COR-L47 (cell line): ENCODE measurements at places on chromosomes 13 and 19.

DNA sequence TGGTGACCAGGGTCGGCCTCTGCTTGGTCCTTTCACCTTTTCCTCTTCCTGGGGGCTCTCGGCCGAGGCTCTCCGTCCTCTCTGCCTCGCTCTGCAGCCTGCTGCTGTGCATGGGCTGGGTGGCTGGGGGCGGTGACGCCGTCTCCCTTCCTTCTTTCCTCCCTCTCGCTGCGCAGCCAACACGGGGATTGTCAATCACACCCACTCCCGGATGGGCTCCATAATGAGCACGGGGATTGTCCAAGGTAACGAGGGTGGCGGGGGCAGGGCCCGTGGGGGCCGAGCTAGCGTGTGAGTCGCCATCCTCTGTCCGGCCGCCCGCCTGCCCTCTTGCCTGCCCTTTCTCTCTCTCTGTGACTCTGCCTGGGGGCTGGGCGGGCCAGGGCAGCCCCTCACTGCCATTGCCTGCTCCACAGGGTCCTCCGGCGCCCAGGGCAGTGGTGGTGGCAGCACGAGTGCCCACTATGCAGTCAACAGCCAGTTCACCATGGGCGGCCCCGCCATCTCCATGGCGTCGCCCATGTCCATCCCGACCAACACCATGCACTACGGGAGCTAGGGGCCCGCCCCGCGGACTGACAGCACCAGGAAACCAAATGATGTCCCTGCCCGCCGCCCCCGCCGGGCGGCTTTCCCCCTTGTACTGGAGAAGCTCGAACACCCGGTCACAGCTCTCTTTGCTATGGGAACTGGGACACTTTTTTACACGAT lies 7.1 kb downstream of the YIPF2 start:
- no peak for DNase-seq

DNA sequence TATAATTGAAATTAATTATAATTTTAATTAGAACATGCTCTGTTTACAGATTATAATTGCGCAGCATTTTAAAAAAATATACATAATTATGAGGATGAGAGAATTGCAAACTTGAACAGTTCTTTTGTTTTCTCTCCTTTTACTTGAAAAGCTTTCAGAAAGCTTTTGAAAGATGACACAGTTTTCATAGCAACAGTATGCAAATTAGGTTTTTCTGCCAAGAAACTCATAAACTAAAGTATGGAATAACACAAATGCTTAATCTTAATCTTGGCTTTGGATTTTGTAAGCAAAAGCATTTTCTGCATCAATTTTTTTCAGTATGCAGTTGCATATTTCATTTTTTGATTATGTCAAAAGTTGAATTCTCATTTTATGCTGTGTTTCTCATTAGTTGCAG lies 32.8 kb upstream of the AKAP11 start:
- no peak for DNase-seq

- DNase-seq, result no peak
These were observed 183.3 kb downstream of the HS6ST3 start for GRCh38 chr13:96273196-96273595.

- peak; percentile 54 for DNase-seq
These were observed at the start of gene TMEM145 for GRCh38 chr19:42313096-42313839. Gene TMEM145 (plus strand): TSS chr19:42313309. CDS start chr19:42313377, 68 bp downstream.

DNA sequence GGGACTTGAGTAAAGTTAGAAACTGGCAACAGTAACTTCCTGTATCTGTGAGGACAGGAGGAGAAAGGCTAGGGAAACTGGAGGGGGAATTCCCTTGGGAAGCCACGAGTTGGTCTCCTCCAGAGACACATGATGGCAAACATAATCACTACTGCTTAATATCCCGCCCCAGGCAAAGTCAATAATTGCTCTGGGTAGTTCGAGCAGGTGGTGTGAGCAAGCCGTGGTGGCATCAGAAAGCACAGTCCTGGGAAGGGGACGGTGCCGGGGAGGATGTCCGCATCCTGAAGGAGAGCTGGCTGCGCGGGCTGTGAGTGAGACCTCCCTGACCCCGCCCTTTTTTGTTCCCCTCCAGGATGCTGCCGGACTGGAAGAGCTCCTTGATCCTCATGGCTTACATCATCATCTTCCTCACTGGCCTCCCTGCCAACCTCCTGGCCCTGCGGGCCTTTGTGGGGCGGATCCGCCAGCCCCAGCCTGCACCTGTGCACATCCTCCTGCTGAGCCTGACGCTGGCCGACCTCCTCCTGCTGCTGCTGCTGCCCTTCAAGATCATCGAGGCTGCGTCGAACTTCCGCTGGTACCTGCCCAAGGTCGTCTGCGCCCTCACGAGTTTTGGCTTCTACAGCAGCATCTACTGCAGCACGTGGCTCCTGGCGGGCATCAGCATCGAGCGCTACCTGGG lies 1.4 kb downstream of the FFAR2 start:
- DNase-seq, result peak; percentile 48

DNA sequence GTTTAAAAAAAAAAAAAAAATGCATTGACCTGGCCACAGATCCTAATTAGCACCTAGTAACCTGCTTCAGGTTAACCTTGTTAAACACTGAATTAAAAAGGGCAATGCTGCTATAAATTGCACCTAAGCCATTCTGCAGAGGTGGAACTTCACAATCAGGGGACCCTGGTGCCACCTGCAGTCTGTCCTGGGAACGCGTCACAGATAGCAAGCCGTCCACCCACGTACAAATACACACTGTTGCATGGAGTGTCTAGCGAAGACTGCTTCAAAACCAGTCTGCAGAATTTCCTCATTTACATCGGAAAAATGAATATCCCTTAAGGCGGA lies 169.3 kb downstream of the COL4A1 start:
- DNase-seq, result peak; percentile 93

GRCh38 chr13:20132052-20132634 lies 28.7 kb downstream of the GJA3 start:
- no peak for DNase-seq

- DNase-seq, result no peak
These were observed 1091.2 kb downstream of the SLITRK1 start for GRCh38 chr13:82791035-82791434.

DNA sequence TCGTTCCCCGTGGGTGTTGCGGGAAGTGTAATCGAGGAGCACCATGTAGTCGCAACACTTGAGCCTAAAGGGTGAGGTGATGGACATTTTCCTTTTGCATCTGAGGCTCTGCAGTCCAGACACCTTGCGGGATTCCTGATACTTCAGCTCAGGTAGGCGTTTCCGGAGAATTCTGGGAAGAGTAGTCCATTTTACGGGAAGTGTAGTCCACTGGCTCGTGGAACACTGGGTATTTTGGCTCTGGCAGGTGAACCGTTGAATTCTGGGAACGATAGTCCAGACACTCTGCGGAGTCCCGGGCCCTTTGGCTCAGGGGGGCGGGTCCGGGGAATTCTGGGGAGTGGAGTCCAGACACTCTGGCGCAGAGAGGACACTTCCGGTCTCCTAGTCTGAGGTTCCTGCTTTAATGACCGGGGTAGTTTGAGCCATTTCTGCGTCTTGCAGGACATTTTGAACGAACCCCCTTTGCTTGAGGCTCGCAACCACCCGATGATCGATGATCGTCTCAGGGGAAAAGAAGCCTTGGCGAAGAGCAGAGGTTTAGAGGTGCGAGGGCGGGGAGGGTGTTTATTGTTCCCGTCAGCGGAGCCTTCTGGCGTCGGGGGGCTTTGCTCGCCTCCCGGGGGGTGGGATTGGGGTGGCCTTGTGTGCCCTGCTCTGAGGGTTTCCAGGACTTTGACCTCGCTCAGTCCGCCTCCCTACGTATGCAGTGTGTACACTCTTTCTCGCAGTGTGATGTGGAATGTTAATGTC lies at the start of gene ZNF223:
Gene ZNF223 (plus strand): TSS at position 387 of the 753 bp plus-strand sequence. CDS start 3,141 bp downstream, outside the sequence.
- DNase-seq, result peak; percentile 97

DNA sequence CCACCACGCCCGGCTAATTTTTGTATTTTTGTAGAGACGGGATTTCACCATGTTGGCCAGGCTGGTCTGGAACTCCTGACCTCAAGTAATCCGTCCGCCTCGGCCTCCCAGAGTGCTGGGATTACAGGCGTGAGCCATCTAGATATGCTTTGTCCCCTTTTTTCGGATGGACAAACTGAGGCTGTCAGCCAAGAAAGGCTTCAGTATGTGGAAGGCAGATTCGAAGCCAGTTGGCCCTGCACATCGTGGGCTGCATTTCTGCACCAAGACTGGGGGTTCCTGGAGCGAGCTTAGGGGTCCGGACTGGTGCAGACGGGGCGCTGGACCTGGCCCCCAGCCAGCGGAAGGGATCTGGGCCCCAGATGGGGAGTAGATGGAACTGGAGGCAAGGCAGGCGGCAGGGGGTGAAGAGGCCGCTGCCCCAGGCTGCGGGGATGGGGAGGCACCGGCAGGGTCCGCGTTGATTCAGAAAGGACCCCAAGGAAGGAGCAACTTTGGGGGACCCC lies 9.7 kb upstream of the JUND start:
- no peak for DNase-seq

DNA sequence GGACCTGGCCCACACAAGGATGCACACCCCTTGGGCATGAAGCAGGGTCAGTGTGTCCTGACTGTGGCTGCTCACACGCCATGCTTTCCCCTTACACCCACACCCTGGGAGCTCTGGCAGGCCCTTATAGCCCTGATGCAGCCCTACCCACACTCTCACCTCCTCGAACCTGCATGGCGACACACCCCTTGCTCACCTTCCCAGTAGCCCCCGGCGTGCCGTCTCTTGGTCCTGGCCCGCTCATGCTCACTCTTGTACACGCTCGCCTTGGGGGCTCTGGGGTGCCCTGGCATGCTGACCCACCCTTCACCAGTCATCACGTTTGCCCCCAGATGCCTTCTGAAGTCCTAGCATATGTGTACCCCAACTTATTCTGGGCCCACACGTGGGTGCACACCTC lies 56.1 kb downstream of the MAP4K1 start:
- no peak for DNase-seq

DNA sequence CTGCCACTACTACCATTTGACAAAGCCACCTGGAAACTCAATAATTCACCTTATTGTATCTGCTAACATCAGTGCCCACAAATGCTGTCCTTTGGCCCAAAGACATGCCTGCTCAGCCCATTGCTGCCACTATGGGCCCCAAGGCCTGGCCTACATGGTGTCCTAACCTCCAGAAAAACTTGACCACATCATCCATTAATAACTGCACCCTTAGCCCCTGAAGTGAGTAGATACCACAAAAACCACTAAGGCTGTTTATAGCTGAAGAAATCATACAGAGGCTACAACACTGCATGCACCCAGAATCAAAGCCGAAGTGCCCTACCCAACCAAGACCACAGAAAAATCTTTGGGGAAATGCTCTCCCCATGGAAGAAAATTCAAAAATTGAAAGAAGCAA lies 932.8 kb upstream of the SLITRK6 start:
- DNase-seq, result no peak

- no peak for DNase-seq
These were observed 35.3 kb downstream of the MPHOSPH8 start for GRCh38 chr13:19668778-19669177.

DNA sequence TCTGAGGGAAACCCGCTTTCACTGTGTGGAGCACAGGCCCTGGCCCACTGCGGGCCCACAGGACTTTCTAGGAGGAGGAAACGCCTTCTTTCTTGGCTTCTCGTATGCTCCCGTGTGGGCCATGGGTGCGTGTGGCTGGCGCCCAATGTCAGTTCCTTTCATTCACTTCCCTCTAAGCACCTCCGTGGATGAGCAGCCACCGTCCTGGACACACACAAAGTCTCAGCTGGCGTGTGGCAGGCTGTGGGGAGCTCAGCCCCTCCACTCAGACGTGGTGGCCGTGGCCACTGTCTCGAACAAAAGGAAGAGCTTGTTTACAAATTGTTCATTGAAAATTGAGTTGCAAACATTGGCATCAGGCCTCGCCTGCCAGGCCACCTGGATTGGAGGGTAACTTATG lies 240.0 kb upstream of the SGCG start:
- DNase-seq, result peak; percentile 62

DNA sequence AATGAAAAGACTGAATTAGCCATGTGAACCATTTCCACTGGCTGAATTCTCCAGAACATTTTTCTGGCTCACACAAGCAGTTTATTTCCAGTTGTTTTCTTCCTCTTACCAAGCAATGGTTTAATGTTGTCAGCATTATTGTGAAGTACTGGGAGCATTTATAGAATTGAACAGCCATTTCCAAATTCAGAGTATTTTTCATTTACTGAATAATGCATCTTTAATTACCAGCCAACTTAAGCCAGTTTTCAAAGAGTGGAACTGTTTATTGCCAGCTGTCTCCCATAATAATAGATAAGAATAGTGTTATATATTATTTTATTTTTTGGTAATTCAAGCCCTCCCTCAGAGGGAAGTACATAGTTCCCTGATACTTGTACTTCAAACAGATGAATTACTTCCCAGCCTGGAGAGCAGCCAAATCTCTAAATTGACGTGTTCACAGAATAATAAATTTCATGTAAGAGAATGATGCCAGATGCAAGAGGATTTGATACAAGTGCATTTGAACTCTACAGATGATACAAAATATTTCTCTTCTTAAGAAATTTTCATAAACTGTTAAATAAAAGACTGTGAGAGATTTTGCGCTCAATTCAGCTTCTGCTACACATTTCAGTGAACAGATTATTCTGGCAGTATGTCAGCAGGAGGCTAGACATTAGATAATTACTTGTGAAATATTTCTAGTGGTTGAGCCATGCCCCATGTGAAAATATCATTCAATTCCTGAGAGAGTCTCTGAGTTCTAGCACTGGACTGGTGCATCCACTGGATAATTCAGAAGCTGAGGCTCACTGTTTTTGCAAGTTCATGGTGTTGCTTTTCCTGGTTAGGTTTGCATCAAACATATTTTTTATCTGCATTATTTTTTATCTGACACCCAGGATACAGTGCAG lies 315.9 kb downstream of the SLC7A1 start:
- no peak for DNase-seq

DNA sequence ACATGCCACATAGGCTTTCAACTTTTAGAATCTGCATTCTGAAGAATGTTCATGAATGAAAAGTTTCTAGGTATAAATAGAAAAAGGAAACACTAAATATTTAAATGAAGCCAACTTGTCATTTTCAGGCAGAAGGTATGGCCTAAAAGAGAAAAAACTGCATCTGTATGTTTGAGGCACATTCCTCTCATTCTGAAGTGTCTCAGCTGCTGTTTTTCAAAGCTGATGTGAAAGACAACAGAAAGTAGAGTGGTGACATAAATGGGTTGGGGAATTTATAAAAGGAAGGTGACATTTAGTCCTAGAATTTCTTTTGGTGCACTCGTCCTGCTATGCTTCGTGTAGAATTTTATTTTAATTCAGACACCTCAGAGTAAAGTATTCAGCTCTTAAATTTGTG lies 539.6 kb upstream of the SLITRK5 start:
- DNase-seq, result no peak

- no peak for DNase-seq
These were observed 78.8 kb downstream of the RAP2A start for GRCh38 chr13:97512732-97513131.

GRCh38 chr19:28940751-28941500 lies 272.0 kb downstream of the UQCRFS1 start:
- DNase-seq, result no peak

DNA sequence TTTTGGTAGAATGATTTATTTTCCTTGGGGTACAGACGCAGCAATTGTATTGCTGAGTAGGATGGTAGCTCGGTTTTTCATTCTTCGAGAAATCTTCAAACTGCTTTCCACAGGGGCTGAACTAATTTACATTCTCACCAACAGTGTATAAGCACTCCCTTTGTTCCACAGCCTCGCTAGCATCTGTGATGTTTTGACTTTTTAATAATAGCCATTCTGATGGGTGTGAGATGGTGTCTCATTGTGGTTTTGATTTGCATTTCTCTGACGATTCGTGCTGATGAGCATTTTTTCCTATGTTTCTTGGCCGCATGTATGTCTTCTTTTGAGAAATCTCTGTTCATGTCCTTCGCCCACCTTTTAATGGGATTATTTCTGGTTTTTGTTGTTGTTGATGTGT lies 54.8 kb upstream of the UQCRFS1 start:
- no peak for DNase-seq

GRCh38 chr19:1860042-1860775 lies 3.2 kb downstream of the KLF16 start:
- DNase-seq, result peak; percentile 78
